ENCODE measurements at places on chromosomes 1 and 21. TPM values are rescaled to one million over a fixed set of nuclear protein-coding genes. Genes with fewer than 3 reads are reported as not detected.
A peak's percentile ranks its signal among the peaks of the same experiment; 100 is the strongest.

GRCh38 chr21:29550205-29550604, 251.5 kb downstream of the BACH1 start:
- H3K4me3 ChIP-seq: no peak overlapping the region
- no peaks in the 10 kb centered on the region for H3K36me3 ChIP-seq
- no peak for DNase-seq
- no peak overlapping the region for H3K27ac ChIP-seq
- H3K4me1 ChIP-seq: no peaks in the 10 kb centered on the region
- H3K27me3 ChIP-seq: no peaks in the 10 kb centered on the region

ACKR1 gene
- 171 TPM for total RNA-seq

DNA sequence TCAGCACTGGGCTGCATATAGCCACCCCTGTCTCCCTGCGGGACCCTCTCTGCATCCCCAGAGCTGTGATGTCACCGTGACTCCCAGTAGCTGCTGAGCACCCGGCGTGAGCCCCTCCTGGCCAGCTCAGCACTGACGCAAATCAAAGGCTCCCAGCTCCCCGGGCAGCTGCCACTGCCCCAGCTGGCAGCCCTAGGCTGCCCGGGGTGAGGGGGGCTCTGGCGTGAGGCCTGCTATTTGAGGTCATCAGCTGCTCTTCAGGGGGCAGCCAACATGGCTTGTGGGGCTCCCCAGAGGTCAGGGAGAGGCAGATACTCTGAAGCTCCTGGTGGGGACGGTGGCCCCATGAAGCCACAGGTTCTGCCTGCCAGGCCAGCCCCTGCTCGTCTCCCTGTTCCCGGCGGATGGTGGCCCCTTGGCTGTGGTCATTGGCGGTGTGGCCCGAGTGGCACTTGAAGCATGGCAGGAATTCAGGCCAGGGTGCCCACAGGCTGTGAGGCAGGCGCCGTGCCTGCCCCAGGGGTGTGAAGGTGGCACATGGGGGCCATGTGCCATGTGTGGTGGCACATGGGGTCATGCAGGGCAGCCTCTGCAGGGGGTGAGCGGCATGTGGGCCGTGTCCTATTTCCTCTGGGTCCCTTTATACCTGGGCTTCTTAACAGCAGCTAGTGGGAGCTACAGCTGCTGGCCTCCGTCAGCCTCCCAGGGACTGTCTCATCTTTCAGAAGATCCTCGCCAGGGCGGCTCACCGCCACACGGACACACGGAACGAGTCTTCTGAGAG, 85.4 kb downstream of the SIK1 start:
- H3K36me3 ChIP-seq: no peaks in the 10 kb centered on the region
- H3K4me1 ChIP-seq: peaks cover 15% of the 10 kb centered on the region
- H3K27me3 ChIP-seq: no peaks in the 10 kb centered on the region
- H3K4me3 ChIP-seq: no peak overlapping the region
- no peak for DNase-seq
- H3K27ac ChIP-seq: no peak overlapping the region

DNA sequence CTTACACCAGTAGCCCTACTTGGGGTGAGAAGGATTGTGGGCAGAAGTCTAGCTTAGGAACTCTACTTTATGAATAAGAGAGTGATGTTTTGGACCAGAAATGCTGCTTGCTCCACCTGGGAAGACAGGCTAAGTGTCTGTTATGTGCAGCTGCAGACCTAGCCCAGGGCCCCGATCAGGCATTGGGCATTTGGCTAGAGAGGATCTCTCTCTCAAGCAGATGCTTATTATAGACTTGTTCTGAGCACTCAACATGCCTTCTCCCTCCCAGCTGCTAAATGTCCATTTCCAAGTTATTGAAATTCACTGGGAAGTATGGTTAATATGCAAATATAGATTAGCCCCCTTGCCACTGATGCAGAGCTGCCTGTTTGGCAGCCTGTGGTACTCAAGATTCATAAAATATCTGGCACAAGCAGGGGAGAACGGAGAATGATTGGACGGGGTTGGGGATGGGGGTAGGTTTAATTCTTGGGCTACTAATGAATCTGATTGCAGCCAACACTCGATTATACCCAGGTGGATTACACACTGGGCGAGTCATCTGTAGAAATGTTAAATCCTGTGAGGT, 115.9 kb downstream of the KCND3 start:
- H3K27ac ChIP-seq: no peak overlapping the region
- H3K27me3 ChIP-seq: no peaks in the 10 kb centered on the region
- no peak overlapping the region for H3K4me3 ChIP-seq
- no peak for DNase-seq
- peaks cover 42% of the 10 kb centered on the region for H3K4me1 ChIP-seq

DNA sequence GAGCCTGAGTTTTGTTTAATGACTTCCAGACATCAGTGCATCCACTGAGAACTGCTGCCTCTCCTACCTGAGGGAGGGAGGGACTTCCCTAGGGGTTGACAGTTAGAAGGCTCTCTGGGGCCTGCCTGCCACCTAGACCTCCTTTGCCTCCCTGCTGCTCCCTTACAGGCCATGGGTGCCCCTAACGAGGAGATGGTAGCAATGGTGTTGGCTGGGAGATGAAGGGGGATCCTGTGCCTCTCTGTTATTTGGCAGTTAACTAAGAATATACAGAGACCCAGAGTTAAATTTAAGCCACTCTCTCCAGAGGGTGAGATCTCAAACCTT, 66.1 kb downstream of the UBE2U start:
- DNase-seq: no peak

NHLH1 gene
- not detected for total RNA-seq

CELA3B gene
- total RNA-seq: not detected

MEF2D gene
- total RNA-seq: 138 TPM

CD52 gene
- 3.8 TPM for total RNA-seq

- no peaks in the 10 kb centered on the region for H3K27me3 ChIP-seq
- peak overlapping the region; percentile 95 for H3K27ac ChIP-seq
- no peak for DNase-seq
- H3K4me3 ChIP-seq: peak overlapping the region; percentile 79
- H3K4me1 ChIP-seq: peaks cover 54% of the 10 kb centered on the region
These were observed 2.0 kb downstream of the IFFO2 start for GRCh38 chr1:18954270-18955071.

- peaks cover 37% of the 10 kb centered on the region for H3K4me1 ChIP-seq
- H3K36me3 ChIP-seq: no peaks in the 10 kb centered on the region
- no peak for DNase-seq
- no peaks in the 10 kb centered on the region for H3K27me3 ChIP-seq
- H3K4me3 ChIP-seq: no peak overlapping the region
These were observed 56.7 kb downstream of the KCNN3 start for GRCh38 chr1:154813300-154813816.

PLA2G2F gene
- total RNA-seq: not detected

- no peak overlapping the region for H3K4me3 ChIP-seq
- no peaks in the 10 kb centered on the region for H3K36me3 ChIP-seq
- peaks cover 14% of the 10 kb centered on the region for H3K4me1 ChIP-seq
- no peak overlapping the region for H3K27ac ChIP-seq
These were observed 16.0 kb downstream of the KLHDC8A start for GRCh38 chr1:205340676-205341075.
